AML-193 (cell line): ENCODE measurements at places on chromosomes 6 and 20.

DNA sequence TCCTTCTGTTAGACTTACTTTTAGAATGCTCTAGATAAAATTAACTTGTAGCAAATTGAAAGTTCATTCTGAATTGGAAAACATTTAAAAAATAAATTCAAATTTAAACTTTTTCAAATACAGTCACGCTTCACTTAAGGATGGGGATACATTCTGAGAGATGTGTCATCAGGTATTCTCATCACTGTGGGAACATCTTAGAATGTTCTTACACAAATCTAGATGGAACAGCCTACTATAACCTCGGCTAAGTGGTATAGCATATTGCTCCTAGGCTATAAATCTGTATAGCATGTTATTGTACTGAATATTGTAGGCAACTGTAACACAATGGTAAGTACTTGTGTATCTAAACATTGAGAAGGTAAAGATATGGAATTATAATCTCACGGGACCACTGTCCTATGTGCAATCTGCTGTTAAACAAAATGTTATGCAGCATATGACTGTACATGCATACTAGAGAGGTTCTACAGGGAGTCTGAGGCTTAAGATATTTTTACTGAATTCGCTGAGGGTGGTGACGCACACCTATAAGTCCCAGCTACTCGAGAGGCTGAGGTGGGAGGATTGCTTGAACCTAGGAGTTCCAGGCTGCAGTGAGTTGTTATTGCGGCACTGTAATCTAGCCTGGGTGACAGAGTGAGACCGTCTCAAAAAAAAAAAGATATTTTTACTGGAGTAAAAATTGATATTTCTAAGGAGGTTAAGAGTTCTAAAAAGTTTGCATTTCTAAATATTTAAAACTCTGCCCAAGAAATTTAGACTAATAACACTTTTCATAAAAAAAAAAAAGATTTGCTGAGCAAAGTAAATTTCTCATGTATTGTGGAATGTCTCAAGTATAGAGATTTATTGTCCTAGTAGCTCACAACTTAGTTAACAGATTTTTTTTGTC, 87.3 kb upstream of the TULP1 start:
- no peak for DNase-seq

DNA sequence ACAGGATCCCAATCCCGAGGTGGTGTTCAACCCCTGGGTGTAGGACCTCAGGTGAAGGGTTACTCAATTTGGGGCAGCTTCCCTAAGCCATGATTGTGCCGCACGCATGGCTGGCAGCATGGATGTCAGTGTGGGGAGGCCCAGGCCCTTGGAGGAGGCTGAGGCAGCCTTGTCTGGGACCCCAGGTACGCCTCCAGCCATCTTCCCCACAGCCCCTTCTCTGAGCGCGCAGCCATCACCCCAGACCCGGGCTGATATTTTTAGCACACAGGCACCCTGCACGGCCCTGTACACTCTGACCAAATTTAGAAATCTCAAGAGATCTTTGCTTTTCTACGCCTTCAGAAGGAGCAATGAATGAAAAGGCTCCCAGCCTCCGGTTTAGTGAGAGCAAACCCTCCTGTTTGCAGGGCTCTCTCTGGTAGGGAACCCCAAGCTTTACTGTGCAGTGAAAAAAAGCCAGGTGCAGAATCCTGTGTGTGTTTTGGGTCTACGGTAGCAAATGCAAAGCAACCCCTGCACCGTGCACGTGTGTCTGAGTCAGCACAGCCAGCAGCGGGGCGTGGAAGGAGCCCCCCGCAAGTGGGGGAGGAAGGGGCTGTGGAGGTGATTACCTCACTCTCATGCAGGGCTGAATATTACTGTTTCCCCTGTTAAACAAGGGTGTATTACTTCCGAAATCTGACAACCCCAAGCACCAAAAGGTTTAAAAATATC, 44.3 kb downstream of the CTCFL start:
- no peak for DNase-seq

DNA sequence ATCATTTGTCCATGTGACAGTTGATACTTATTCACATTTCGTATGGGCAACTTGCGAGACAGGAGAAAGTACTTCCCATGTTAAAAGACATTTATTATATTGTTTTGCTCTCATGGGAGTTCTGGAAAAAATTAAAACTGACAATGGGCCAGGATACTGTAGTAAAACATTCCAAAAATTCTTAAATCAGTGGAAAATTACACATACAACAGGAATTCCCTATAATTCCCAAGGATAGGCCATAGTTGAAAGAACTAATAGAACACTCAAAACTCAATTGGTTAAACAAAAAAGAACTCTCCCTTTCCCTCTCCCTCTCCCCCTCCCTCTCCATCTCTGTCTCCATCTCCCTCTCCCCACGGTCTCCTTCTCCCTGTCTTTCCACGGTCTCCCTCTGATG, 19.4 kb upstream of the EIF2S2 start:
- no peak for DNase-seq

GRCh38 chr6:69825904-69826303, 29.1 kb upstream of the LMBRD1 start:
- peak; percentile 34 for DNase-seq

- DNase-seq = no peak
Measured at GRCh38 chr6:44022296-44022661, 105.0 kb downstream of the MRPL14 start.

- no peak for DNase-seq
Measured at GRCh38 chr6:40477246-40478126, 109.7 kb downstream of the LRFN2 start.

GRCh38 chr6:169886631-169887227, 135.3 kb downstream of the ERMARD start:
- no peak for DNase-seq

DNA sequence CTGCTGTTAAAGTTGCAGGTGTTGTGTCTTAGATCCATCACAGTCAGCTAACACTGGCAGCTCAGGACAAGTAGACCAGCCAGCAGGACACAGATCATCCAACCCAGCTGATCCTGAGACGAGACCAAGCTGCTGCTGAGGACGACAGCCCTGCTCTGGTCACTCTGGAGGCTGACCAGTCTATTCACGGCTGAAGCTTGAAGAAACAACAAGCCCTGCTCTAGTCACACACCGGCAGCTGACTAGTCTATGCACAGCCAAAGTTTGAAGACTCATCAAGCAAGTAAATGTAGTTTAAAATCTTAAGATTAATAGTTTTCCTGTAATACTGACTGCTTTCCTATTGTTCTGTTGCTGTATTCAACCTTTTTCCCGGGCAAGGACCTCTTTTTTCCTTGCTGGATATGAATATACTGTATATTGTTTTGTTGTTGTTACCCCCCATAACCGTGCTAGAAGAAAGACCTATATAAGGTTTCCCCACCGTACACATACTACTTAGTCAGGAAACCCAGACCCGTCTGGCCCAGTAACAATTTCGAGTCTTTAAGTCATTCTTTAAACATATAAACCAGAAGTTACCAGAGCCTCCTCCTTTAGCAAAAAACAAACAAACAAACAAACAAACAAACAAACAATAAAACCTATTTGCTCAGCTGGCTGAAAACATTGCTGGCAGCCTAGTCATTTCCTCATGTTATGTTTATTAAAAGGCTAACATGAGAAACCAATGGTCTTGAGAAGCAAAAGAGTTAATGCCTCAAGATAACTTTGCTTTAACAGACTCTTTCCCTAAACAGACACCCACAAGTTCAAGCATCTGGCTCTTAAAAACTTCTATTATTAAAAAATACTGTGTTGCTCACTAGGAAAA, 16.7 kb upstream of the GSTA3 start:
- no peak for DNase-seq

GRCh38 chr6:82979657-82980056, 86.0 kb downstream of the UBE3D start:
- no peak for DNase-seq

GRCh38 chr20:419556-420165, 11.6 kb downstream of the RBCK1 start:
- DNase-seq = no peak
